Activated B cell treated with CpG ODN at 0.5 μM for 24 hours (primary cell): ENCODE measurements at places on chromosomes 3 and 15.

DNA sequence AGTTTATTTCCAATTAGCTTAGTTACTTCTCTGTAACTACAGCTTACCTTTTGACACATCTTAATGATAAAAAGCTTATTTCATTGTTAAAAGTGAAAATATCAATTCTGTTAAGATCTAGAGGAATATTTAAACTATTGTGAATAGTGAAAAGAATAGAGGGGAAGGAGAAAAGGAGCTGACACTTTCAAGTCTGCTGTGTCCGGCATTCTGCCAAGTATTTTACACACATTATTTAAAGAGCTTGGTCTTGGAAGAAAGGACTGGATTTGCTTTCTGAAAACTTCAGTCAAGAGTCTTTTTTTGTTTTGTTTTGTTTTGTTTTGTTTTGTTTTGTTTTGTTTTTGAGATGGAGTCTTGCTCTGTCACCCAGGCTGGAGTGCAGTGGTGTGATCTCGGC is 34.8 kb downstream of the CCDC80 start:
- DNase-seq: no peak

- no peak for DNase-seq
Observed at GRCh38 chr3:129972301-129972700, 2.2 kb upstream of the TRH start.

- DNase-seq: no peak
Observed at GRCh38 chr3:76900596-76900995, 139.3 kb upstream of the ROBO2 start.

DNA sequence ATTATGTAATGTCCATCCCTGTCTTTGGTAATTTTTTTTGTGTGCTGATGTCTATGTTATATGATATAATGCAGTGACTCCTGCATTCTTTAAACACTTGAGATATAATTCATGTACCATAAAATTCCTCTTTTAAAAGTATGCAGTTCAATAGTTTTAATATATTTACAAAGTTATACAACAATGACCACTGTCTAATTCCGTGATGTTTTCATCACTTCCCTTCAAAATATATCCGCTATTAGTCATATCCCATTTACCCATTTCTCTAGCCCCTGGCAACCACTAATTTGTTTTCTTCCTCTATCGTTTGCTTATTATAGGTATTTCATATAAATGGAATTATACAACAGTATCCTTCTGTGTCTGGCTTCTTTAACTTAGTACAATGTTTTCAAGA is 64.9 kb upstream of the SUCLG2 start:
- DNase-seq: no peak

GRCh38 chr15:29324746-29325145 is 55.1 kb upstream of the NSMCE3 start:
- no peak for DNase-seq

GRCh38 chr3:94062513-94063404 is at the start of the genes DHFR2 and NSUN3:
Gene DHFR2 (minus strand): TSS chr3:94062916. CDS start chr3:94061511, 1,405 bp downstream.
Gene NSUN3 (plus strand): TSS chr3:94063061. CDS start chr3:94063127, 66 bp downstream.
- DNase-seq: peak; percentile 74

- no peak for DNase-seq
Observed at GRCh38 chr15:58608129-58608590, 141.3 kb downstream of the ADAM10 start.

- no peak for DNase-seq
Observed at GRCh38 chr3:98784666-98785600, 21.8 kb downstream of the ST3GAL6 start.

DNA sequence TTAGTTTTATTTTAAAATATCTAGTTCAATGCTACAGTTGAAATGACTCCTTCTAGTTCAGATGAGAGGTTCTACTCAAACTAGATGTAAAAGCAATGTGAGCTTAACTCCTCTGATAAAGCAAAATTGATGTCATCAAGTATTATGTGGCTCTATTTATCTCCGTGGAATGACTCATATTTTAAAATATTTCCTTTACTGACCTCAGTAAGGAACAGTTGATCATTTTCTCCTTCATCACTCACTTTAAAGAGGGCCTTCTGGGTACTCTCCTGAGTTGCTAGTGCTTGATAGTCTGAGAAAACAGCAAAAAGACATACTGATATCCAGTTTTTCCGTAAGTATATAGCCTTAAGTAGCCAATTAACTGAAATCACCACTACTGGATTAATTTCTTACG is 1099.3 kb downstream of the ROBO2 start:
- no peak for DNase-seq

DNA sequence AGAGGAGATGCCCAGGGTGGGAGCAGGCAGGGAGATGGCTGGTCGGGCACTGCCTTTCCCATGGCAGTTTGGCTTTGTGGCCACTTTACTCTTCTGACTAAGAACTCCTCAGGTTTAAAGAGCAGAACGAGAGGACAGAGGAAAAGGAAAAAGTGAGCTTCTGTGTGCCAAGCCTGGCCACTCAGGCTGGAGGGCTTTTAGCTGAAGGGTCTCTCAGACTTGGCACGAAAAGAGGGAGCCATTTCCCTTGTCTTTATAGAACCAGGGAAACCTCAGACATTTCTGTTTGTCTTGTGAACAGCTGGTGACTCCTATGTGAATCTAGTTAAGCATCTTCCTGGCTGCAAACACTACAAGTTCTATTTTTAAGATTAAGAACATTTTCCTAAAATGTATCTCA is 23.3 kb upstream of the PSMD6 start:
- no peak for DNase-seq

- DNase-seq: no peak
Observed at GRCh38 chr3:120652896-120653545, 29.0 kb downstream of the HGD start.

DNA sequence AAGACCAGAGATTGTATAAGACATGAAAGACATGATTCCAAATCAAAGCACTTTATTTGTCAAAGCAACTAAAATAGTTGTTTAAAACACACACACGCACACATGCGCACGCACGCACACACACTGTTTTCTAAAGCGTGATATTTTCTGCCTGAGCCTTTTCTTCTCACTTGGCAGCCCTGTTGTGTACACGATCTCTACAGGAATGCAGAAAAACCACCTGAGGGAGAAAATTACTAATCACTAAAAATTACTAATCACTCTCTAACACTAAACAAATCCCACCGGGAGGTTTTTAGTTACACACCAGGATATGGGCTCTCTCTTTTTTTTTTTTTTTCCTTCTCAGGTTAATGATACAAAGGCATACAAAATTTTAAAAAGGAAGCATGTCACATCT is 160.1 kb upstream of the ATP11B start:
- DNase-seq: no peak

GRCh38 chr3:151387842-151388241 is 3.3 kb upstream of the P2RY12 start:
- DNase-seq: no peak

- DNase-seq: no peak
Observed at GRCh38 chr3:142459096-142459495, 11.3 kb upstream of the XRN1 start.

- no peak for DNase-seq
Observed at GRCh38 chr15:92636401-92636907, 19.1 kb downstream of the FAM174B start.

DNA sequence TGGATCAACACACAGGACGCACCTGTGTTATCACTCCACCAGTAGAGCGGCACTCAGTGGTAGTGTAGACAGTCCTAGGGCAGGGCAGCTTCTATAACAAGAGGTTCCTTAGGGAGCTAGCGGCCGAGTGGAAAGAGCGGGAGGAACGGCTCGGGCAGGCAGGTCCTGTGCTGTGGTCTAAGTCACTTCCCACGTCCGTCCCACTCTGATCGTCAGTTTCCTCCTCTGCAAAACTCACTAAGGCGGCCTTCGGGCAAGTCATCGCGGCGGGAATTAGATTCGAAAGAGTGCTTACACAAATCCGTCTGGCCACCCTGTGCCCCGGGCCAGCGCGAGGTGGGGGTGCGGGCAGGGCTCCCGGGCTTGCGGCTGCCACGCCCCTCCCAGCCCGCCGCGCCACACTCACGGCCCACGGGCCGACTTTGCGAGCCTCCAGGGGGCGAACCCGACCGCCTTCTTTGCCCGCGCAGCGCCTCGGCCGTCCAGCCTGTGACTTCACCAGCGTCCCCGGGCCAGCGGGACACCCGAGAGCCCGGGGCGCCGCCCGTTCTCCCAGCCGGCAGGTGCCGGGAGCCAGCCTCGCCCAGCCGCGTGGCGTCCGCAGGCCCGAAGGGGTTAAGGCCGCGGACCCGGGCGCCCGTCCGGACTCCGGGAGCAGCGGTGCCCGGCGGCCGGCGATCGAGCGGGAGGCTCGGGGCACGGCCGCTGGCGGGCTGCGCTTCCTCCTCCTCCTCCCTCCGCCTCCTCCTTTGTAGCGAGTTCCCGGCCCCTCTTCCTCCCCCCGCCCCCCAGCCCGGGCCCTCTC is 416 bp upstream of the CORO2B start:
- DNase-seq: peak; percentile 57

- no peak for DNase-seq
Observed at GRCh38 chr15:43808960-43809678, 8.7 kb downstream of the HYPK start.

- no peak for DNase-seq
Observed at GRCh38 chr15:56871185-56871584, 47.3 kb upstream of the TCF12 start.

- DNase-seq: no peak
Observed at GRCh38 chr3:171782617-171783016, 27.7 kb downstream of the PLD1 start.

DNA sequence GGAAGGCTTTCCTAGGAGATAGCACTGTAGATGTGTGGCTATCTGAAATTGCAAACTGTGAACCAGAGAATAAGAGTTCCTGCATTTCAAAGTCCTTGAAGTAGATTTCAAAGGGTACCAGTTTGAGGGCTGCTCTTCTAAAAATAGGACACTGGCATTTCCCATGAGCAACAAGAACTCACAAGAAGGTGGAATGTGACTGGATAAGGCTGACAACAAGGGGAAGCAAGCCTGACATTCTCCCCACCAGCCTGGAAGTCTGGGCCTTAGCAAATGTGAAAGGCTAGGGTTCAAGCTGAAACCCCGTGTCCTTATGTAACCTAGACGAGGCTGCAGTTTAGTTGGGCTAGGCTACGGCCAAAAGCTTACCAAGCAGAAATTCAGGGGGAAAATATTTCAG is 18.7 kb upstream of the TJP1 start:
- DNase-seq: no peak

- DNase-seq: no peak
Observed at GRCh38 chr3:57256844-57257243, 29.3 kb downstream of the APPL1 start.

- no peak for DNase-seq
Observed at GRCh38 chr15:69595009-69595791, 142.6 kb downstream of the RPLP1 start.

DNA sequence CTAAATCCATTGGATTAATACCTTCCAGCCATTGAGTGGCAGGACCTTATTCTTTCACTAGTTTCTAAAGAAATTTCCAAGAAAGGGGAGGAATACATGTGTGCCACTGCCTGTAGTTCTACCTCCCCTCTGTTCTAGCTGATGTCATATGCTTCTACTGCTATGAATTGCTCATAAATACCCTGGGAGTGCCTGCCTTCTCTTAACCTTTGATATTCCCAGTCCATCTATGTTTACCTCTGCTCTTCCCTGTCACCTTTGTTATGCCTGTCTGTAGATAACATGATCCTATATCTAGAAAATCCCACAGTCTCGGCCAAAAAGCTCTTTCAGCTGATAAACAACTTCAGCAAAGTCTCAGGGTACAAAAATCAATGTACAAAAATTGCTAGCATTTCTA is 486.9 kb upstream of the ARRDC4 start:
- no peak for DNase-seq

GRCh38 chr3:184500344-184500923 is 61.2 kb upstream of the EPHB3 start:
- DNase-seq: no peak

DNA sequence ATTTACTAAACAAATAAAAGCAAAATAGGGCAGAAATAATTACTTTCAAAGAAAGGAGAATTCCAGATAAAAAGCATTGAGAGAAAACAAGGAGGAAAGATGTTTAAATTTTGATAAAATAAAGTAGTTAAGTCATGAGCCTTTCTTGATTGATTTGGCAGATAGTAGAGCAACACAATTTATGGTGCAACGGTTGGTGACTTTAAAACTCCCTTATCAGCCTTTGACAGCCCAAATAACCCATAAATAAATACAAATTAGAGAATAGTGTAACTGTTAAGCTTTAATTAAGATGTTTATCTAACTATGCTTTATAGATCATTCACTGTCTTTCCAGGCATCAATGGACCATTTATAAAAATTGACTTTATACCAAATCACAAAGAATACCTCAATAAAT is 54.0 kb upstream of the EIF1B start:
- DNase-seq: no peak

DNA sequence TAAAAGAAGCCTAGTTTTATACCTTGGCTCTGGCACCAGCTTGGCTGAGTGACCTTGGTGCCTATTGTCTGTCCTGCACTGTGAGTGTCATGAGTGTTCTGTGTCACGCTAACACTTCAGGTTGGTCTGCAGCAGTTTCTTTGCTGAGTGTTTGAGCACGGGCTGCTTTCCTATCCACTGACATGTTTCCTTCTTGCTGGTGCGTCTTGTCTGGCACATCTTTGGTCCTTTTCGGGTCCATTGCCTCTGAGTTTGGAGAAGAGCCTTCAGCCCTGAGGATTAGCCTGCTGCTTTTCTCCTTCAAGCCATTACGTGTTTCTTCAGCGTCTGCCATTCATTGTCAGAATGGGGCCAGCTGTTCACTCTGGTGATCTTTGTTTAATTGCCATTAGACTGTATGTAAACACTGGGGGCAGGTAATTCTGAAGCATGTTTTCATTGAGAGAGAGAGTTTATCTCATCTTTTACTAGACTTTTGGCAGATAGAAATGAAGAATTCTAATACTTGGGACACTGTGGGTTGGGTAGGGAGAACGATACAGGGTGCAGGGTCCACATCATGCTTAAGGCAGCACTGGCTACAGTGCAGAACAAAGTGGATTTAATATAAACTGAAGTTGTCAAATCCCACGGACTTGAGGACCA is 55.5 kb downstream of the LRRC28 start:
- DNase-seq: no peak

DNA sequence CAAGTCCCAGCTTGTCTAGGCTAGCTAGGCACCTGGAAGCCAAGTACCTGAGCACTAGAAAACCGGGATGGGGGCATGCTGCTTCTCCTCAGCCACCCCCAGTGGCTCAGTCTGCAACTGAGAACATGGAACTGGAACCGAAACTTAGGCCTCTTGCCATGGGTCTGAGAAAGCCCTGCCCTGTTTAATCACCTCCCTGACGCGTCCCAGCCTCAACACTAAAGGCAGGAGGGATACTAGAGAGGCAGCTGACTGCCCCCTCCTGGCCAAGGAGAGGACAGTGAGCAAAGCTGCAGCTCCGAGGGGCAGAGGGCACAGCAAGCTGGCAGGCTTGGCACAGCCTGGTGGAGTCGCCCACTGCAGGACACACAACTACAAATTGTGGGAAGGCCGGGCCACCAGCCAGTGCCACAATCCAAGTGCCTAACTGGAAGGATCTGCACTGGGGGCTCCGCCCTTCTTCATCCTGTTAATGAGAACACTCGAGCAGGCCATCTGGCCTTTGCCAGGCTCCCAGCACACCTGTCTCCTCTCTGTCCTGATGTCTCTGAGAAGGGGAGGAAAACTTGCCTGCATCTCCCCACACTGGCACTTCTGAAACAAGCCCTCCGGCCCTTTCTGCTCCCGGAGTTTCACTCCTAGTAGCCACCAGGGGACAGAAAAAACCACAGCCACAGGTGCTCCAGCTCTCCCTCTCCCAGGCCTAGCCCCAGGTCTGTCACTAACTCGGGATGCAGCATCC is 53.7 kb downstream of the BDH1 start:
- DNase-seq: no peak

GRCh38 chr3:151318313-151318712 is 1.7 kb upstream of the GPR87 start:
- DNase-seq: no peak

GRCh38 chr15:79858469-79858868 is 38.3 kb downstream of the MTHFS start:
- DNase-seq: no peak
